Activated T-cell treated with anti-CD3 and anti-CD28 coated beads, Interleukin-2, amount 50 U/mL, for 72 hours (primary cell): ENCODE measurements at places on chromosomes 13 and 19. TPM values are rescaled to one million over a fixed set of nuclear protein-coding genes. Genes with fewer than 3 reads are reported as not detected.

The NOTCH3 gene
- 0.02 TPM for total RNA-seq

The RNF6 gene
- 46.3 TPM for total RNA-seq

The SPRED3 gene
- total RNA-seq = 4.2 TPM

The C19orf12 gene
- total RNA-seq = 35.6 TPM

The KLK15 gene
- total RNA-seq = not detected

The TTC9B gene
- not detected for total RNA-seq

The ZNF8 gene
- total RNA-seq = 5.6 TPM

The BSG gene
- 144 TPM for total RNA-seq

The ADGRE2 gene
- total RNA-seq = 0.72 TPM

The PLIN4 gene
- 0.12 TPM for total RNA-seq

The HMG20B gene
- total RNA-seq = 78.3 TPM

The GNA15 gene
- total RNA-seq = 32.8 TPM

The VSTM1 gene
- not detected for total RNA-seq

The CRLF1 gene
- total RNA-seq = not detected

The ZNF628 gene
- 7.9 TPM for total RNA-seq

The MAB21L1 gene
- not detected for total RNA-seq

The SLC1A6 gene
- not detected for total RNA-seq

The DLL3 gene
- 1.1 TPM for total RNA-seq

The MARK4 gene
- total RNA-seq = 37.9 TPM

The CGB1 gene
- not detected for total RNA-seq

The DNAJC3 gene
- total RNA-seq = 22.3 TPM

The KLK14 gene
- 1.2 TPM for total RNA-seq

The DMPK gene
- total RNA-seq = 31.7 TPM

The C19orf33 gene
- not detected for total RNA-seq

The SERPINE3 gene
- not detected for total RNA-seq

The REXO1 gene
- total RNA-seq = 46.5 TPM

The CACNG6 gene
- not detected for total RNA-seq

The ZNF222 gene
- total RNA-seq = 3.0 TPM

The LINGO3 gene
- not detected for total RNA-seq

The ZNF729 gene
- total RNA-seq = not detected

The PRR12 gene
- total RNA-seq = 24.6 TPM

The ATXN8OS gene
- not detected for total RNA-seq

The RASGRP4 gene
- 10.1 TPM for total RNA-seq

The EID2 gene
- total RNA-seq = 16.0 TPM

The SLC35E1 gene
- total RNA-seq = 39.5 TPM

The MAST1 gene
- 6.0 TPM for total RNA-seq

The ZNF471 gene
- 1.4 TPM for total RNA-seq

The SGCG gene
- not detected for total RNA-seq

The URAD gene
- total RNA-seq = not detected

The AMER2 gene
- 0.02 TPM for total RNA-seq

The F2RL3 gene
- total RNA-seq = not detected

The FREM2 gene
- total RNA-seq = 0.02 TPM

The MBD3L2 gene
- total RNA-seq = not detected

The SCGB2B2 gene
- 1.4 TPM for total RNA-seq

The ZNF723 gene
- not detected for total RNA-seq

The ADAMTSL5 gene
- 5.5 TPM for total RNA-seq

The MAP3K10 gene
- total RNA-seq = 12.7 TPM
